Activated T-helper 1 cell treated with Interleukin-2 at 50 U/mL for 16 hours (primary cell): ENCODE measurements at places on chromosomes 6 and 20.

DNA sequence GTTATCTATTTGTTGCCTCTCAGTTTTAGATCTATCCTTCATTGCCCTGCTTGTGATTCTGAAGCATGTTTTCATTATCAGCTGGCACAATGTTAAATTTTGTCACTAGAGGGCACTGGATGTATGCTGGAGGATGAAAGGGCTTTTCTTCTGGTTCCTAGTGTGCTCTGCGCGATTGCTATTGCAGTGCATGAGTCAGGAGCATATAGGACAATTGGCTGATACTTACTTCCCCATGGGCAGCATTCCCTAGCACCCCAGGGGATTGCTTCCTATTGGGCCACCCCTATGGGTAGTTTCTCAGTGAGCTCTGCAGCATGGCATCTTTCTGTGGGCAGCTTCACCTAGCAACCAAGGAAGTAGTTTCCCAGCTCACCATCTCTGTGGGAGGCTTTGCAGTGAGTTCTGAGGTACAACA, 280.3 kb upstream of the SYNCRIP start:
- DNase-seq = no peak

DNA sequence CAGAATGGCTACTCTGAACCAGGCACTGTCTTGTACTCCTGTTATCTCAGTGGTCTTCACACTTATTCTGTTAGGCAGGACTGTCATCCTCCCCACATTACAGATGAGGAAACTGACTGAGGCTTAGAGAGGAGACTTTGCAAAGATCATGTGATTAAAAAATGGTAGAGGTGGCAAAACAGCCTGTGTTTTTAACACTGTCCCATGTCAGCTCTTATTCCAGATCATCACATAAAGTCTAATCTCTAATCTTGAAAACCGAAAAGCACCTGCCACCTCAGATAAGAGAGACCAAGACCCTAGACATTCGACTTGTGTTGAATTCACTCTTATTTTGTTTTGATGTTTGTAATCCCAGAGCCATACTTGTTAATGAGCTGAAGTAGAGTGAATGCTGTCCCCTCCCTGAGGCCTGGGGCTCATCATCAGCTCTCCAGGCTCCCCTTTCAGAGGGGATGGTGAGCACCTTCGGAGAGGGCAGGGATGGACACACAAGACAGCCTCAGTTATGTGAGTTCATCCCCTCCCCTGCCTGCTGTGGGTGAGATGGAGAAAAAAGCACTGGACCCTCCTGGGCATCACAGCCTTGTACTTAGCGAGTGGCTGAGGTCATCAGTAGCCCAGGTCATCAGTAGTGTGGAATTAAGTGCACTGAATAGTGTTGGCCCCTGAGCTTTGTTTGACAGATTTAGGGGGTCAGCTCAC, 30.6 kb downstream of the MTHFD1L start:
- DNase-seq = no peak

- DNase-seq = no peak
These were observed 118.8 kb downstream of the COL19A1 start for GRCh38 chr6:69985180-69985579.

GRCh38 chr6:48213076-48213788, 102.2 kb upstream of the PTCHD4 start:
- no peak for DNase-seq

DNA sequence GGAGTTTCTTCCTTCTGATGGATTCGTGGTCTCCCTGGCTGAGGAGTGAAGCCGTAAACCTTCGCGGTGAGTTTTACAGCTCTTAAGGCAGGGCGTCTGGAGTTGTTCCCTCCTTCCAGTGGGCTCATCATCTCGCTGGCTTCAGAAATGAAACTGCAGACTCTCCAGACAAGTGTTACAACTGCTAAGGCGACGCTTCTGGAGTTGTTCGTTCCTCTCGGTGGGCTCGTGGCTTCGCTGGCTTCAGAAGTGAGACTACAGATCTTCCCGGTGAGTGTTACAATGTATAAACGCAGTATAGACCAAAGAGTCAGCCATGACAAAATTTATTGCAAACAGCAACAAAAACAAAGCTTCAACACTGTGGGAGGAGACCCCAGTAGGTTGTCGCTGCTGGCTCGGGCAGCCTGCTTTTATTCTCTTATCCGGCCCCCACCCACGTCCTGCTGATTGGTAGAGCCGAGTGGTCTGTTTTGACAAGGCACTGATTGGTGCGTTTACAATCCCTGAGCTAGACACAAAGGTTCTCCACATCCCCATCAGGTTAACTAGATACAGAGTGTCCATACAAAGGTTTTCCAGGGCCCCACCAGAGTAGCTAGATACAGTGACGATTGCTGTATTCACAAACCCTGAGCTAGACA, 113.2 kb downstream of the GPX5 start:
- no peak for DNase-seq

DNA sequence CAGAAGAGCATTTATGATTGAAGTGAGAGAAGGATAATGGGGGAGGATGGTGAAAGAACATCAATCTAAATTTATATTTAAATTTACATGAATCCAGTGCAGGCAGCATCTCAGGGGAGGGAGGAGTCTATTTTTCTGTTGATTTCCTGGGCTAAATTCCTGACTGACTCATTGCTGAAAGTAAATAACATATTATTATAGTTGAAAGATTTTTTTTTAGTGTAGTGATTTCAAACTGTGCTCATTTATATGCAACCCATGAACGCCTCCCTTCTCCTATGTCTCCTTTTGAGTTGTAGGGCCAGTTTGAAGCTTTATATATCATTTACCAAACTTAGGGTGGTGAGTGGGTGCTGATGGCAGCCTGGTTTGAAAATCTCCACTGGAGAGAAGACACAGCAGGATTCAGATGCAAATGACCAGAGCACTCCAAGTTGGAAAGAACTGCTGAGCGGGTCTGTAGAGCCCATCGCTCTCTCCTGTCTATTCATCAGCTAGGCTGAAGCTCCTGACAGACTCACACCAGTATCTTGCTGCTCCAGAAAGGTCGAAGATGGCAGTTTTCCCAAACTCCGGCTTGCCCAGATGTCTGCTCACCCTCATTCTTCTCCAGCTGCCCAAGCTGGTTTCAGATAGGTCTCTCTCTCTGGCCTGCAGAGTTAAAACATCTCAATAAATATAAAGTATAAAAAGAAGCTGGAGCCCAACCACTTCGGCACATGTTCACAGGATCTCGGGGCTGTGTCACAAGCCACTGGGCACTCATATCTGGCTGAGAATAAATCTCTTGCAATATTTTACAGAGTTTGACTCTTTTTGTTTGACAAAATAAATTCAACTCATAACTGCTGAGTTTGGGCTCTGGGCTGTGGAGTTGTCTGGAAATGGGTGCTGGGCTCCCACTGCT, 18.3 kb downstream of the BTN2A1 start:
- DNase-seq = no peak

- DNase-seq = no peak
These were observed 9.0 kb upstream of the LCA5 start for GRCh38 chr6:79546186-79546585.

DNA sequence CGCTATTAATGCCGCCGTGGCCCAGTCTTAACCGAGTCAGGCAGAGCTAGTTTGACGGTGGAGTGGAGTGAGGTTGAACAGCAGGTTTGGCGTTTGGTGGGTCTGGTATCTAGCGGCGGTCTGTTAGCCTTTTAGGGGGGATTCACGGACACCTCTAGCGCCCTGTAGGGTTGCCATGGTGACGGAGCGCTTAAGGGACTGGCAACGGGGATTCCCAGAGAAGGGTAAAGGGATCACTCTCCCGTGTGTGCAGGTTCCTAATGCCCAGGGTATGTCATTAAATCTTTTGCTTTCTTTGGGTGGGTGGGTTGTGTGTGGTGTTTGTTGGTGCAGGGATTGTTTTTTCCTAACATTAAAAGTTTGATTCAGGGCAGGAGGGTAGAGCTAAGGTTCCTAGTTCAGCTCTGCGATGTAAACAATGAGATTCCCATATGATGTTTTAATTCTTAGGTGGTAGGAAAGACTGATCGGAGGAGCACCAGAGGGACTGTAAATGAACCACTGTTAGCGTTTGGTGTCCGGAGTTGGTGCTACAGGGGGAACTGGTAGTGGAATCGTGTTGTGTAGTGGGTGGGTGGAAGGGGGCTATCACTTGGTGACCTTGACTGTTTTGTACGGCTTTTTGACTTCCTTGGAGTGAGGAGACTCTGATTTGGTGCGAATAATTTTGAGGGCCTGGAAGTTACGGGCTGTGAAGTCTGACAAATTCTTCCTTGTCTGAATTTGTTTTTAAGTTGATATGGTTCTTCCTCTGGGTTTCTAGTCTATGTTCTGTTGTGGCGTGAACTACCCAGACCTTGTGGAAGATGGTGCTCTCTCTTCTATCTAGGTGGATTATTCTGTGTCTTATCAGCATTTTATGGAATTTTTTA, 5.0 kb downstream of the BRD2 start:
- peak; percentile 34 for DNase-seq

DNA sequence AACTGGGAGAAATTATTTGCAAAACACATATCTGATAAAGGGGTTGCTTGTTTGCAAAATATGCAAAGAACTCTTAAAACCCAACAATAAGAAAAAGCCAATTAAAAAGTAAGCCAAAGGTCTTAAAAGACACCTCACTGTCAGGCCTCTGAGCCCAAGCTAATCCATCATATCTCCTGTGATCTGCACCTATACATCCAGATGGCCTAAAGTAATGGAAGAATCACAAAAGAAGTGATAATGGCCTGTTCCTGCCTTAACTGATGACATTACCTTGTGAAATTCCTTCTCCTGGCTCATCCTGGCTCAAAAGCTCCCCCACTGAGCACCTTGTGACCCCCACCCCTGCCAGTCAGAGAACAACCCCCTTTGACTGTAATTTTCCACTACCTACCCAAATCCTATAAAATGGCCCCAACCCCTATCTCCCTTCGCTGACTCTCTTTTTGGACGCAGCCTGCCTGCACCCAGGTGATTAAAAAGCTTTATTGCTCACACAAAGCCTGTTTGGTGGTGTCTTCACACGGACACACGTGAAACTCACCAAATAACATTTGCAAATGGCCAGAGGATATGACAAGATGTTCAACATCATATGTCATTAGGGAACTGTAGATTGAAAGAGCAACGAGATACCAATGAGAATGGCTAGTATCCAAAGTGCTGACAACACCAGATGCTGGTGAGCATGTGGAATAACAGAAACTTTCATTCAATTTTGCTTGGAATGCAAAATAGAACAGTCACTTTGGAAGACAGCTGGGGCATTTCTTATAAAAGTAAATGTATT, 565.0 kb upstream of the ADGRB3 start:
- no peak for DNase-seq

DNA sequence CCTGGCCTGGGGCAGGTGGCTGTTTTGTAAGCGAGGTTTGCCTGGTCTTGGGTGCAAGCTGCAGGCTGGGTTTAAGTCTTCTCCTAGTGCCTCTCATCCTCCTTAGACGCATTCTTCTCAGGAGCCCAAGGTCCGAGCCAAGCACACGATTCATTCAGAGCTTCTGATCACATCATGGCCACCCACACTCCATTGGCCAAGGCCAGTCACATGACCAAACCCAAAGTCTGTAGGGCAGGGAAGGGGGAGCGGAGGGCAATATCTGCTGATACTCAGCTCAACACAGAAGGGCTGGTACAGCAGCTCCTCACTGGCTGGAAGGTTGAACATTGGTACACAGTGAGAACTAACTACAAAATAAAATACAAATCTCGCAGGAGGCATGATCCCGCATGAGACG, 177.2 kb upstream of the AFDN start:
- DNase-seq = no peak

GRCh38 chr6:77466055-77466450, 2.8 kb upstream of the HTR1B start:
- no peak for DNase-seq

- no peak for DNase-seq
These were observed 2.2 kb downstream of the HSPA1B start for GRCh38 chr6:31829633-31830283.

- DNase-seq = no peak
These were observed 55.6 kb downstream of the EZR start for GRCh38 chr6:158763434-158764182.

GRCh38 chr6:99530627-99531026, 15.4 kb upstream of the USP45 start:
- no peak for DNase-seq

DNA sequence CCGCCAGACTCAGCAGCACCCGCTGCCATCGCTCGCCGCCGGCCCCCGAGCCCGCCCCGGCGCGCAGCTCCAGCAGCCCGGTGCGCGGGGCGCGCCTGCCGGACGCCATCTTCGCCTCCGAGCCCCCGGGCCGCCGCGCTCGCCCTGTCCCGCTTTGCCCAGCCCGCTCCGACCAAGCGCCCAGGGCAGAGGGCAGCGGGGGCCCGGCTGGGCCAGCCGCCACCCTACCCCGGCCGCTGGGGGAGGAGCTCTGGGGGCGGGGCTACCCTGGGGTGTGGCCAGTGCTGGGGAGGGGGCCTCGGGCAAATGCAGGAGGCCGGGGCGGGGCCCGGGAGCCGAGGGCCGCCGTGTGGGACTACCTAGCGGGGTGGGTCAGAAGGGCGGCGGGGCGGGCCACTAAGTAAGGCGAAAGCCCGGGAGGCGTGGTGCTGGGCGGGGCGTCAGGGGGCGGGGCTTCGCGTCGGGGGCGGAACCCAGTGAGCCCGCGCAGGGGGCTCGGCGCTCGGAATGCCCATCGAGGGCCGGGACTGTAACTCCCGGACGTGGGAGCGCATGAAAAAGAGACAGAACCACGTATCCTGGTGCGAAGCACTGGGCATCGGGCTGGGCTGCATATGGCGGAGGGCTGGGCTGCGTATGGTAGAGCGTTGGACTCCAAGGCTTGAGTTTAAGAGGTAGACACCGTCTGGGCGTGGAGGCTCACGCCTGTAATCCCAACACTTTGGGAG, at the start of gene SNTA1:
Gene SNTA1 (minus strand): TSS at position 252 of the 728 bp plus-strand sequence. CDS start 143 bp downstream, at position 109.
- peak; percentile 83 for DNase-seq

DNA sequence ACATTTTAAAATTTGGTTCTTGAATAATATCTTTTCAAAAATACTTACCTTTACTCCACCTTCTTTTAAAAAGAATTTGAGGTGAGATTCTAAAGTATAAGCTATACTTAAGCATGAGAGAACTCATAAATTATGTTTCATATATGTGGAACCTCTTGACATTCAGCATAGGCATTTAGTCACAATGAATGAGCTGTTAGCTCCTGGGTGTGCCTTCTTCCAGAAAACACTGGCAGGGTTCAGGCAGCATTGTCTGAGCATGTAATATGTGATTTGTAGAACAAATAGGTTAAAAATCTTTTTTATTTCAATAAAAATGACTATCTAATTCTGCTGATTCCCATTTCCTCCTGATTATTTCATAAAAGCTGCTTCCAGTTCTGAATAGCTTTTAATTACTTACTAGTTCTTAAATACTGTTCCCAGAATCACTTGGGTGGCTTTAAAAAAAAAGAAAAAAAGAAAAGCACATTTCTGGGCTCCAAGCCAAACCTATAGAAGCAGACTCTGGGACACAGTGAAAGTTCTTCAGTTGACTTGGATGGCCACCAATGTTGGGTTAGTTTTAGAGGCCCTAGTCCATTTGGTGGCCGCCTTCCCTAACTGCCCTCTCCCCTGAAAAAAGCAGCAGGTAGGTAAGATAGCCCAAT, 20.2 kb downstream of the RNF8 start:
- no peak for DNase-seq
